ENCODE measurements at places on chromosomes 7 and 10. TPM values are rescaled to one million over a fixed set of nuclear protein-coding genes. Genes with fewer than 3 reads are reported as not detected.

DNA sequence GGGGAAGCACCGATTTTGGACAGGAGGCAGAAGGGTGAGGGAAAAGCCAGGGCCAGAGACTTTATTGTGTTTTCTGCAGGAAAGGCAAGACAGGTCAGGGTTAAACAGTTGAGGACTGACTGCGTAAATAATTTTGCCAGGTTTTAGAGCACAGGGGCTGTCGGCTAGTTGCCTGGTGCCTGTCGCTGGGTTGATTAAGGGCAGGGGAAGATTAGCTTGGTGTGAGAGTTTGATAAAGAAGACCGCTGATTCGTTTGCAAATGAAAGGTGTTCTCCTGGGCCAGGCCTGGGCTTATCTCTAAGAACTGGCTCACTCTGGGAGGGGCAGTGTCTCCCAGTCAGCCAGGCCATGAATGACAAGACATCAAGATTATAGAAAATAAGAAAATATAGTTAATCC is 75.6 kb downstream of the SLC37A3 start:
- DNase-seq: no peak

DNA sequence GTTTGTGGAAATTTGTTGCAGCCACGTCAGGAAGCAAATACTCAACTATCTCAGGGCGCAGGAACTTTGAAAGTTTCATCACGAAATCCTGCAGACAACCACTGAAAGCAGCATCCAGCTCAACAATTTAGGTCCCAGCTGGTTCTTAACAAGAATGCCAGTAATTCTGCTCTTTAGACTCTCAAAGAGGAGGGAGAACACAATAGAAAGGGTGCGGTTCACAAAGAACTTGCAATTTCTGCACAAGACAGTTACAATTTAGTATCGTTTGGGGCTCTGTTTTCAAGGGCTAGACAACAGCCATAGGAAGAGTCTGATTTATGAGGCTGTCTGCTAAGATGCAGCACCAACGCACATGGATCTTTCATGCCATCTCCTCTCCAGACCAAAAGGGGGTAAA is 223.1 kb downstream of the FGFR2 start:
- DNase-seq: no peak

GRCh38 chr10:33117230-33117629 is 159.2 kb upstream of the ITGB1 start:
- DNase-seq: no peak

GRCh38 chr7:155738652-155739537 is 73.4 kb downstream of the SHH start:
- peak; percentile 71 for DNase-seq

DNA sequence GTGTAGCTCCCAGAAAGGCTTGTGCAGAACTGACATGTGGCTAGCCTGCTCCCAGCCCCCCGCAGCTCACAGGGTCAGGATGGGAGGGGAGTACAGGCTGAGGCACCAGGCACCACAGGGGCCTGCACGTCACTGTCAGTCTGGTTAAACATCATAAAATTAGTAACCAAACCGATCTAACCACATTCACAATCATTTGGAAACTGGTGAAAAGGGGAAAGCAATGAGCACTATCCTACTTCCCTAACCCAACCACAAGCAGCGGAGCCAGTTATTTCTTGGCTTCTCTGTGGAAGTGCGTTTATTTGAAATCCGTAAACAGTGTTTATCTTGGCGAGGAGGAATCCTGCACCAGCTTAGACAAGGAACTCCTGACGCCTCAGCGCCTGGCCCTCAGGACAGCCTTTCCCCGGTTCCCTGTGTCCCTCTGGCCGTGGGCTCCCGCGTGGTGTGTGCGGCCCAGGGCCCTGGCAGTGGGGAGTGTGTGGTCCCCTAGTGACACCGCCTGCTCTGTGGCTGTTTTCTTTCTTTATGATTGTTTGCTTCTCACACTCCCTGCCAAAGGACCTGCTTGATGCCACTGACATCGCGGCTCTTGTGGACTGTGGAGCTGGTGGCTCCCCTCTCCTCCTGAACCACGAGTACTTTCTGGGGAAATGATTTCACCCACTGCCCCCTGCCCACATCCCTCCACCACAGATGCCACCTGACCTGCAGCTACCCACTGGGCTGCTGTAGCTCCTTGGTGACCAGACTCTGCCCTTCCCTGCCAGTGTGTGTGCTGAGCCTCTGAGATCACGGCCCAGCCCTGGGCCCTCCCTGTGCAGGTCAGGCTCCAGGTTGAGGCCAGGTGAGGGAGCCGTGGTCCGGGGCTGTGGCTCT is 38.0 kb downstream of the INPP5A start:
- no peak for DNase-seq

FBXL13 gene
- 3.2 TPM for total RNA-seq

EFCAB10 gene
- not detected for total RNA-seq

Data from omental fat pad (tissue), 4 donors.